ENCODE measurements at places on chromosomes 3 and 15.

DNA sequence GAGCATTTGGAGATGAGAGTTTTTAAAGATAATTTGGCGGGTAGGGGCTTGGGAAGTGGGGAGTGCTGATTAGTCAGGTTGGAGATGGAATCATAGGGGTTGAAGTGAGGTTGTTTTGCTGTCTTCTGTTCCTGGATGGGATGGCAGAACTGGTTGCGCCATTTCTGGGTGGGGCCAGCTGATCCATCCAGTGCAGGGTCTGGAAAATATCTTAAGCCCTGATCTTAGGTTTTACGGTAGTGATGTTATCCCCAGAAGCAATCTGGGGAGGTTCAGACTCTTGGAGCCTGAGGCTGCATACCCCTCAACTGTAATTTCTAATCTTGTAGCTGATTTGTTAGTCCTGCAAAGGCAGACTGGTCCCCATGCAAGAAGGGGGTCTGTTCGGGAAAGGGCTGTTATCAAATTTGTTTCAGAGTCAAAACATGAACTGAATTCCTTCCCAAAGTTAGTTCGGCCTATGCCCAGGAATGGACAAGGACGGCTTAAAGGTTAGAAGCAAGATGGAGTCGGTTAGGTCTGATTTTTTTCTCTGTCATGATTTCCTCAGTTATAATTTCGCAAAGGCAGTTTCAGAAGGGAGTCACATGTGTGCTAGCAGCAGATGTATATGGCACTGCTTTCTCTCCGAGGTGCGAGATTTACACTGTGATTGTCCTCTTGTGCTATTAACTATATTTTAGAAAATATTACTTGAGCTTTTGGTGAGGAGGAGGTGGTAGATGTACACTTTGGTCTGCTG, 540.4 kb downstream of the EDEM1 start:
- DNase-seq, result no peak

- no peak for DNase-seq
These were observed 10.3 kb downstream of the CACNA2D2 start for GRCh38 chr3:50493086-50493485.

- DNase-seq, result no peak
These were observed 13.0 kb downstream of the TMEM44 start for GRCh38 chr3:194620196-194620595.

DNA sequence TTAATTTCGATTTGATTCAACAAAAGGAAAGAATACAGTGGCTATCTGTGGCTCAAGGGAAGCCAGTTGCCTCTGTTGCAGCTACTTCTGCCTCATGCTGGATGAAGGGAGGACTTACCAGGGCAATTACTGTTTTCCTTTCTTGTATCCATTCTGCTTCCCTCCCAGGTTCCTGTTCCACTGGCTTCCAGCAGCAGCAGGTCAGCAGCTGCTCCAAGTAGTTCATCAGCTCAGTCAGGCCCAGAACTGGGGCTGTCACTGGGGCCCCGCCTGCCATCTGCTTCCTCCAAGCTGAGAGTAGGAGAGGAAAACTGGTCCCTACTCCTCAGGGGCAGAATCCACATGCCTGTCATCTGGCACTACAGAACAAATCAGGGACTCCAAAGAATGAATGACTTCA, 48.6 kb upstream of the ULK4 start:
- DNase-seq, result no peak

DNA sequence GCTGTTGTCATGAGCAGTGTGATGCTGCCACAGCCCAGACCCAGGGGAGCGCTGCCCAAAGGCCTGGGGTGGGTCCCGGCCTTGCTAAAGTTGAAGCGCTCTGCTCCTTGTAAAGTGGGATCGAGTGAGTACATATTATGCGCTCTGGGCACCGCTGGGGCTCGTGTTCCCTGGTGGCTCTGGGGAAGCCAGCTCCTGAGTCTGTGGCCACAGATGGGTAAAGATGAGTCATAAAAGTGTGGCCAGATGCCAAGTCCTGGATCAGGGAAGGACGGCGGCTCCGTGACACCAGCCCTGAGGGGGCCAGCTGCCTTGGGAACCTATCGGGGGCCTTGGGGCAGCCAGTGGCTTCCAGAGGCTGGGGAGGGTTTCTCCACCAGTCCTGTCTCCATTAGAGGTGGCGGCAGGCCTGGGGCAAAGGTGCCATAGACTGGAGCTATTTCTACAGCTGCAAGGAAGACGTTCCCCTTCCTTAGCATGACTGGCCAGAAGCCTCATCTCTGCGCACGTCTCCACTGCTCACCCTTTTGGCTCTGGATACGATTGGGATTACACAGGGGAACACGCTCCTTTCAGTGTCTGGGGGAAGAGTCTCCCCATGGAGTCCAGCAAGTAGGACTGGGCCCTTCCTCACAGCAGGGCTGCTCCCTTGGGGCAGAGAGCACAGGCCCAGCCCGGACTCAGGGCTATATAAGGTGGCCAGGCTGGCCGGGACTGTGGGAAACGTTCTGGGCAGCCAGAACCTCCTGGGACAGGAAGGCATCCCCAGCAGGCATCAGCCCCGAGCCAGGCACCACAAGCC, 1.2 kb upstream of the ITIH4 start:
- peak; percentile 88 for DNase-seq

DNA sequence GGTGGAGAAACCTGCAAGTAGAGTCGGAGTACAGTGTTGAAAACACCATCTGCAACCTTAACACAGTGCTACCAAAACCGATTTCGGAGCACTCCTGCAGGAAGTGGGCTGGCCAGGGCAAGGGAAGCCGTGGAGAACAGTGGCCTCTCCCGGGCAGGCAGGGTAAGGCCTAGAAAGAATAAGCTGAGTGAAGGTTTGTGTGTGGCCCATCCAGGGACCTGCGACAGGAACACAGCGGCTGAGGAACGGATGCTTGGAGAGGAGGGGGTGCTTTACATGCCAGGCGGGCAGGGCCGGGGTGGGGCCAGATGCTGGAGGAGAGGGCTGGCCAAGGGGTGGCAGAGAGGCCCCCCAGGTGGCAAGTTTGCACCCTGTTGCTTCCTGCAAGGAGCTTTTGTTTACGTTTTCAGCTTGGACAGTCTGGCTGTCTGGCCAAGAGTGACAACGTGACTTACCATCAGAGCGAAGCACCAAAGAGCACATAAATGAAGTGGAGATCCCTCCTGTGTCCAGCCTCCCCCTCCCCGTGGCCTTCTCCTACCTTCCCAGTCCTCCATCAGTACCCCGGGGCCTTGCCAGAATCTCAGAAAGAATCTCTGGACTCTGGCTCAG, 156.5 kb downstream of the PGPEP1L start:
- DNase-seq, result peak; percentile 80

GRCh38 chr15:58475573-58476524, 44.1 kb downstream of the LIPC start:
- DNase-seq, result peak; percentile 78

DNA sequence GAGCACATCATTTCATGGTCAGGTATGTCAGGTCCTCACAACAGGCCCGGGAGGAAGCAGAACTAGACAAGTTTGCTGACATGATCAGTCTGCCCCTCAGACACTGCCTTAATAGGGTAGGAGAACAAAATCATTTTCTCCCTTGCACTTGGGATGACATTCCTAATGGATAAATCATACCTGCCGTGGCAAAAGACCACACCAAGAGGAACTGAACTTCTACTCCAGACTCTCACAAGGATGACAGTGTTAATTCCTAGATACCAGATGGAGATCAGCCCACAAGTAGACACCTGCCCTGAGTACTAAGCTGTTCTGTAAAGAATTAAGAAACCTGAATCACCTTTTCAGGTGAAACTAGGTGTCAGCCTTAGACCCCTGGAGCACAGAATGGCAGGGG, 19.5 kb downstream of the SIAH2 start:
- DNase-seq, result peak; percentile 38

DNA sequence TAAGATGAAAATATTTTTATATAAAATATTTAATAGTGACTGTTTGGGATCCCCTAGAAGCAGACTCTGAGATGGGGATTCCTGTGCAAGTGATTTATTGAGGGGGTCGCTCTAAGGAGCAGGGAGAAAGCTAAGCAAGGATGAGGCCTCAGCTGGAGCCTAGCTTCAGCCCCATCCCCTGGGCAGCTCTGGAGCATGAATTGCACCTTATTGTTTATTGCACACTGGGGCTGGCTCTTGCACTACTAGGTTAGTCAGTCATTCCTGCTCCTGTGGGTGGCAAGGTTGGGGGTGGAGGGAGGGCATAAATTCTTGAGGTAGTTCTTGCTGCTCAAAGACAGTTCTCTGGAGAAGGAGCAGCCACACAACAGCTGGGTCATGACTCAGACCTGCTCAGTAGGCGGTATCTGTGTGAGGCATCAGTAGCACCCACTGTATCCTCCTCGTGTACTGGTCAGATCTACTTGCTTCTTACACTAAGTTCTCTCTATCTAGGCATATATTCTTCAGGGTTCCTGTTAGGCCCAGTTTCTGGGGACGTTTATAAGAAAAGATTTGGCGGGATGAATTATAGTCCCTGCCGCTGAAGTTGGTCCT, 27.2 kb upstream of the TNFSF10 start:
- DNase-seq, result peak; percentile 87

DNA sequence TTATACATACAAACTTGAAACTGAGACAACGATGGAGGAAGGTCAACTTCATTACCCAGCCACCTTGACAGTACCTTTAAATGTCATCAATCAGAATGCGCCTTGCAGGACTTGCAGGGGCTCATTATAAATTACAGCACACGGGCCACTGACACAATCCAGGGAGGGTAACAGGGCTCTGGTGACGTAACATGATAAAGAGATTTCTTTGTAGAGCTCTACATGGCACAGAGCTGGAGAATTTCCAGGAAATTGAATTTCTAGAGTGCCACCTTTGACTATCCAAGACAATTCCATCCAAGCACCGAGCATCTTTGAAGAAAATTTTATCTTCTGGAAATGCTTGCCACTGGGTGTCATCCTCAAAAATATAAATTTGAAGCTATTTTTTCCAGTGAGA, 486.0 kb downstream of the FOXP1 start:
- DNase-seq, result no peak

GRCh38 chr15:69513450-69513960, 60.9 kb downstream of the RPLP1 start:
- DNase-seq, result no peak

GRCh38 chr3:14488286-14489041, 51.7 kb downstream of the GRIP2 start:
- DNase-seq, result no peak

DNA sequence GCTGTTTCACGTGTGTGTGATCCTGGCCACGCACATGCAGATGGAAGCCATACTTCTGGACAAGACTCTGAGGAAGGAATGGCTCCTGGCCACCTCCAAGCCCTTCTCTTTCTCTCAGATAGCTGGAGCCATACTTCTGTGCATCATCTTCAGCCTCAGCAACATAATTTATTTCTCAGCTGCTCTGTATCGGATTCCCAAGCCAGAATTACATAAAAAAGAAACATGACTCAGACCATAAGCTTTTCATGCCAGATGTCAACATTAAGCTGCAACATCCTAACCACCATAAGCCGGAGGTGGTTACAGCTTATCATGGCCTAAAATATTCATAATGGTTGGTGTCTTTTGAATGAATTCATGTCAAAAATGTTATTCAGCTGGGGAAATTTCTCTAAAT, 10.6 kb upstream of the KIF23 start:
- peak; percentile 81 for DNase-seq

DNA sequence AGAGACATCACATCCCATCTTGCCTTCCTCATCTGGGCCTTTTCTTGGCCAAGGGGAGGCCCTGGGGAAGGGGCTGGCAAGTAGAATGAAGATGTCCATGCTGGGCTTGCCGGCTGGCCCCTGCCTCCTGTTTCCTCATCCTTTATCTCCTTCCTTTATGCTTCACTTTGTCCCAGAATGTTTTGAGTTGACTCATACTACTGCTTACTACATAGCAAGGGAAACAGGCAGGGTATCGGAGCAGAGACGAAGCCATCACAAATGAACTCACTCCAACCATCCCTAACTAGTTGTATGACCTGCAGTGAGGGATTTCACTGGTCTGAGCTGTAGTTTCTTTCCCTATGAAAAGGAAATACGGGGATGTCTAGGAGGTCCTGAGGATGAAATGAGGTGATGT, 66.0 kb downstream of the CHDH start:
- DNase-seq, result no peak

DNA sequence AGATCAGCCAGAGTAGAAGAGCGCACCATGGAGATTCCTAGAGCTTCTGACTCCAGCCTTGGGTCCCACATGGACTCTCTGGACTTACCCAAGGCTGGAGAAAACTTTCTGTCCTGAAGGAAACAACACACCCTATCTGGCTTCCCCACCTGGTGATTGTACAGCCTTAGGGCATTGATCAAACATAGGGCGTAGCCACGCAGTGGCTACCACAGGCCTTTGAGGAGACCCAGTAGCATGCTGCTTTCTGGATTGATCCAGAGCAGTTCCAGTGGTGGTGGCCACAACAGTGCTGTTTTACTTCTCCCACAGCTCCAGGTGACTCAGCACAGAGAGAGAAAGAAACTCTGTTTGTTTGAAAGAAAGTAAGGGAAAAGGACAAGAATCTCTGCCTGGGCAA, 23.5 kb downstream of the PYDC2 start:
- DNase-seq, result no peak

DNA sequence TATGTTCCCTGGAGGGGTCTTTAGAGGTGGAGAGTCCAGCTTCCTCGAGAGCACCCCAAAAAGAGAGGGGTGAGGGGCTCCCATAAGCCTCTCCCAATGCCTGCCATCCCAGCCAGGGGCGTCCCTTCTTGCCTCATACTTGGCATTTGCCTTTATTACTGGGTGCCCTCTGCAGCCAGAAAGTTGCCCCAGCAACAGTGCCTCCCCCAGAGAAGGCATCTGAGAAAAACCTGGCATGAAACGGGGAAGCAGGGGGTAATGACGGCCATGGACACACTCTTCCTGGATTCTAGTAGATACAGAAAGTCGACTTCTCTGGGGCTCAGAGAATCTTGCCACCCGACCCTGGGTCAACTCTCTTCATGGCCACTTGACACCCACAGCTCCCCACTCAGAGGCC, 90.1 kb downstream of the PCSK6 start:
- no peak for DNase-seq

DNA sequence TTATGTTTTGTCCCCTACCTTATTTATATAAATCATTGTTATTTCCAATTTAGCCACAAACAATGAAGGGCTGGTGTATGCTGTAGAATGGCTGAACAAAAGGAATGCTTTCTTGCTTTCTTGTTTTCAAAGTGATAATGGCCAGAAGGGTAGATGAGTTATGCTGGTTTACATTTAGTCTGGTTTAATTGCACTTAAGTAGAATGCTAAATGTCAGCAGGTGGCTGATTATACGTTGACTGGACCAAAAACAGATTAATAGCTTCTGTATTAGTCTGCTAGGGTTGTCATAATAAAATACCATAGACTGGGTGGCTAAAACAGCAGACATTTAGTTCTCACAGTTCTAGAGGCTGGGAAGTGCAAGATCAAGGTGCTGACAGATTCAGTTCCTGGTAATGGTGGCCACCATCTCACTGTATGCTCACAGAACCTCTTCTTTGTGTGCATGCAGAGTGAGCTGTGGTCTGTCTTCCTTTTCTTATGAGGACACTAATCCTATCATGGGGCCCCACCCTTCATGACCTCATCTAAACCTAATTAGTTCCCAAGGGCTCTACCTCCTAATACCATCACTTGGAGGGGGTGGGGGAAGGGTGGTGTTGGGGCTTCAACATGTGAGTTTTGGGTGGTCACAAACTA, 17.1 kb upstream of the XIRP1 start:
- DNase-seq, result no peak

- no peak for DNase-seq
These were observed 49.2 kb upstream of the CCDC54 start for GRCh38 chr3:107328069-107328468.

- no peak for DNase-seq
These were observed 20.1 kb downstream of the ZNF80 start for GRCh38 chr3:114217266-114217665.

All from GM03348 (cell line).